NCI-H1417 (cell line): ENCODE measurements at places on chromosomes 16 and 17.

GRCh38 chr17:82280537-82280936, 7.0 kb upstream of the CSNK1D start:
- DNase-seq, result no peak

DNA sequence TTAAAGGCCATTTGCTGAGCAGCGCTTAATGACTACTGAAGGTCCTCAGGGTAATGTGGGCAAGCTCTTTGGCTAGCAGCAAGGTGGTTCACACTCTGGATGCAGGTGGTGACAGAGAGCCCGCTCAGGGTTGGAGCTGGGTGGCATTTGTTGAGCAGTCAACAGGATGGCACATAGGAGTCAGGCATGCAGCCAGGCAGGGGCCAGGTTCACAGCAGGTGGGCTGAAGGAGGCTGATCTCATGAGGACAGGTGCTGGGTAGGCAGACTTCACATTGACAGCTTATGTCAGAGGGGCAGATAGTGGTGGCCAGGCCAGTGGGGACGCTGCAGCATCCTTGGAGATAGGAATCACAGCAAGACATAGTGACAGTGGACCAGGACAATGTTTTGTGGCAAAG, 4.5 kb downstream of the KRTAP3-1 start:
- DNase-seq, result no peak

DNA sequence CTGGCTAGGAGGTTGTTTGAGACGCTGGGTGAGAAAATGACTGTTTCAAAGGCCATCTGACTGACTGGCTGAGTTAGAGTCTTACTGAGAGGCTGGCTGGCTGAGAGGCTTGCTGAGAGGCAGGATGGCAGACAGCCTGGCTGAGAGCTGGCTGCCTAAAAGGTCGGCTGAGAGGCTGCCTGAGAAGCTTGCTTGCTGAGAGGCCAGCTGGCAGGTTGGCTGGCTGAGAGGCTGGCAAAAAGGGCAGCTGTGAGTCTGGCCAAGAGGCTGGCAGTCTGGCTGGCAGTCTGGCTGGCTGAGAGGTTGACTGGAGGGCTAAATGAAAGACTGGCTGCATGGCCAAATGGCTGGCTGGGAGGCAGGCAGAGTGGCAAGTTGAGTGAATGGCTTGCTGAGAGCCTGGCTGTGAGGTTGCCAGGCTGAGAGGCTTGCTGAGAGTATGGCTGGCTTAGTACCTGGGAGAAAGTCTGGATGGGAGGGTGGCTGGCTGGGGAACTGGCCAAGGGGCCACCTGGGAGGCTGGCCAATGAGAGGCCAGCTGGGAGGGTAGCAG, 35.3 kb upstream of the ACSM2B start:
- peak; percentile 59 for DNase-seq

DNA sequence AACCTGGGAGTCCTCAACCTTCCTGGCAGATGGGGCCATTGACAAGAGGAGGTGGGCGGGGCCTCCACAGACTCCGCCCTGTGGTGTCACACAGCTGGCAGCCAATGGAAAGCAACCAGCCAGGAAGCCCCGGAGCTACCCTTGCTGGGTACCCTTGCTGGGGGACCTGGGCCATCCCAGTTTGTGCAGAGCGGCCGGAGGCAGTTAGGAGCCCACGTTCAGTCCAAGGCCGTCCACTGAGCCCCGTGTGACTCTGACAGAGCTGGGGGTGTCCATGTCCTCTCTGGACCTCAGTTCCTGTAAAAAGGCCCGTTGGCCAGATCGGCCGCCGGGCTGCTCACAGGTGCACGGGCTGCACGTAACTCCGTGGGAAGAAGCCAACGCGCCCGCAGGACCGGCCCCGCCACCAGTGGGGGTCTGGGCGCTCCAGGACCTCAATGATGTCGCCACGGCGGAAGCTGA, 17.1 kb upstream of the FAM83G start:
- no peak for DNase-seq

DNA sequence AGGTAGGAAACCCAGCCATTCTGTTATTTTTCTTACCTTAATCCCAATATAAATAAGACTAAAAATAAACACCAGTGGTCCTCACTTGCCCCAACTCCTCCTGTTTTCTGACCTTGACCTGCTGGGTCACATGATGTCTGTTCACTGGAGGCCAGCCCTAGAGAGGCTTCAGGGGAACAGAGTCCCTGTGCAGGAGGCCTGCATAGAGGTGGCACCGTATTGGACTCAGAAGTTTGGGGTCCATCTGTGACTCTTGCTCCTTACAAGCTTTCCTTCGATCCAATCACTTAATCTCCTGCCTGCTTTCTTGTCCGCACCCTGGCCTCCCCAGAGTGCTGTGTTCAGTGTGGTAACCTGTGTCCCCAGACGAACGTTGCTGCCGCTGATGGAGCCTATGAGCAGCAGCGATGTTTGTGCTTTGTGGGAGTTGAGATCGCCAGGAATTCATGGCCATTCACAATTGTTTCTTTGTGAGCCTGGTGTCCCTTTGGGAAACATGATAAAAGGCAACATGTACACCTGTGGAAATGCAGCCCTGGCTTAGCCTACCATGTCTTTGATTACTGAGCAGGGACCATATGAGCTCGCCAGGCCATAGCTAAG, 4.7 kb downstream of the IGSF6 start:
- DNase-seq, result no peak

- DNase-seq, result no peak
Observed at GRCh38 chr17:66722341-66722740, 112.6 kb upstream of the CACNG5 start.

- no peak for DNase-seq
Observed at GRCh38 chr17:46195939-46196716, 2.9 kb upstream of the KANSL1 start.

GRCh38 chr16:53565296-53565863, 62.4 kb upstream of the AKTIP start:
- DNase-seq, result no peak
